ENCODE measurements at places on chromosomes 2 and 18.

- DNase-seq: no peak
Measured at GRCh38 chr18:11288401-11288800, 139.0 kb upstream of the PIEZO2 start.

- no peak for DNase-seq
Measured at GRCh38 chr18:32060026-32060425, 31.6 kb upstream of the RNF138 start.

DNA sequence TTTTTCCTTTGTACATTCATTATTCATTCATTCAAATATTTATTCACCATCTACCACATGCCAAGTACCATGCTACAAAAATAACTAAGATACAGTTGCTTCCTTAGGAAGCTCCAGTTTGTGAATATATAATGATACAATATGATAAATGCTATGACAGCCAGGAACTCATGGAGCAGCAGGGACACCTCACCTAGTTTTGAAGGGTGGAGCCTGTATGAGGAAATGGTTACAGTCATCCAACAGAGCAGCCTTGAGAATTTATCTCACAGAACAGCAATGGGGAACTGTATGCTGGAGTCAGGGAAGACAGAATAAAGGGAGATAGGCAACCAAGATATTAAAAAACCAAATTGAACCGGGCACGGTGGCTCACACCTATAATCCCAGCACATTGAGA is 124.0 kb downstream of the OSBPL1A start:
- no peak for DNase-seq

DNA sequence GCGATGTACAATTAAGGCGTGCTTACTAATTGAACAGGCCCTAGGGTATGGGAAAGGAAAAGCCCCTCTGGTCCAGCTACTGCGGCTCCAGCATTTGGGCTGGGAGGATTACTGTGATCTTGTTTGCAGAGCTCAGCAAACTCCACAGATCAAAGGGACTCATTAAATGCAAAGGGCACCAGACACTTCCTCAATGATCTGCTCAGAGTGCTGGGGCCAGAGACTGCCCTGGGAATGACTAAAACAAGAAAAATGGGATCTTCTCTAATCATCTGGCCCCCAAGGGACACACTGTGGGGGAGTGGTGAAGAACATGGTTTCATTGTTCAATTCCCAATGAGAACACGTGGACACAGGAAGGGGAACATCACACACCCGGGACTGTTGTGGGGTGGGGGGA is 85.0 kb downstream of the MARCHF4 start:
- no peak for DNase-seq

- DNase-seq: no peak
Measured at GRCh38 chr18:46291149-46291548, 187.0 kb downstream of the HAUS1 start.
